ENCODE measurements at places on chromosomes 13 and 19. TPM values are rescaled to one million over a fixed set of nuclear protein-coding genes. Genes with fewer than 3 reads are reported as not detected.
A peak's percentile ranks its signal among the peaks of the same experiment; 100 is the strongest.

- DNase-seq = peak; percentile 54
Measured at GRCh38 chr13:77516342-77516789, 19.1 kb upstream of the SCEL start.

DNA sequence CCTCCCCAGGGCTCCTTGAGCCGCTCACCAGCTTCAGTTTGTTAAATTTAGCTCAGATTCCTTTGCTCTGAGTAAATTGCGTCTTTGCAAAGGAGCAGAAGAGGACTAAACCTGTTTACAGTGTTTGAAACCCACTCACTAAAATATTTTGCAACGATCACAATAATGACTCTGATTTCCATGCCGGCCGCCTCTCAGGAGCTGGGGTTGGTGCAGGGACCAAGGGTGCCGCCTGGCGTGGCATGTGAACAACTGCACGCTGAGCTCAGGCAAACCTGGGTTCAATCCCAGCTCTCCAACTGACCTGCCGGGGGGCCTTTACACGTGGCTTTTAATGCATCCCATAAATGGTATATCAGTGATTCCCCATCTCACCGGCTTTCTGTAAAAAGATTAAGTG lies 68.7 kb upstream of the CACNA1A start:
- DNase-seq = no peak

ZNF536 gene
- 0.50 TPM for total RNA-seq

CTXN1 gene
- 0.66 TPM for total RNA-seq

DNA sequence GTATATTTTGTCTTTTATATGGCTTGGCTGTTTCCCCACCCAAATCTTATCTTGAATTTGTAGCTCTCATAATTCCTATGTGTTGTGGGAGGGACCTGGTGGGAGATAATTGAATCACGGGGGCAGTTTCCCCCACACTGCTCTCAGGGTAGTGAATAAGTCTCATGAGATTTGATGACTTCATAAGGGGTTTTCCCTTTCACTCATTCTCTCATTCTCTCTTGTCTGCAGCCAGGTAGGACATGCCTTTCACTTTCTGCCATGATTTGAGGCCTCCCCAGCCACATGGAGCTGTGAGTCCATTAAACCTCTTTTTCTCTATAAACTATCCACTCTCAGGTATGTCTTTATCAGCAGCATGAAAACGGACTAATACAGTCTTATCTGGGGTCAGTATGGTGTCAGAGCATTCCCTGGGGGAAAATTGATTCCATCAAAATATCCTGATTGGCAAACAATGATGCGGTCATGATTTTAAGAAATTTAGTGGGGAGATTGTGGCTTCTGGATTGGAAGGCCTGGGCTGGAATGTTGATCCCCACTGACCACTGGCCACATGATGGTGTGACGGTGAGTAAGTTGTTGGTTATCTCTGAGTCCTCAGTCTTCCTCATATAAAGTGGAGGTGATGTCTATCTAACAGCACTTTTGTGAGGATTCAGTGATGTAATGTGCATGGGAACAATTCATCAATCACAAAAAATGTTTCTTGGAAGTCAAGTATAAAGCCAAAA lies 27.5 kb upstream of the ANKRD10 start:
- peak; percentile 38 for DNase-seq

ZNF600 gene
- 5.0 TPM for total RNA-seq

NLRP7 gene
- total RNA-seq = not detected

- peak; percentile 92 for DNase-seq
Measured at GRCh38 chr19:2540646-2541454, 64.9 kb downstream of the GADD45B start.

DNA sequence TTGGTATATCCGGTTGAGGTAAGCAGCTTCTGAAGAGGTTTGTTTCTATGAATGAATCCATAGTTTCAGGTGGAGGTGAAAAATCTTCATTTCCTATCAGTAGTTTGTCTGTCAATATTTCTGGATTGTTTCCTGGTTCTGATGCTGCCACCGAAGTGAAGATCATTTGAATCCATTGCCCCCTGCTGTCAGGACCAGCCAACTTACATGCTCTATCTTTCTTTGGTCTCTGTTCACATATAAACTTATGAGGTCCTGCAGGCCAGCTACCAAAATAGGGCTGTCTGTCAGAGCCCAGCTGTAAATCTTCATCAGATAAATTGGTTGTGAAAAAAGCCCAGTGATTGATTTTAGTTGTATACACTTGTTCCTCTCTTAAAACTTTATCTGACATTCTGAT lies 15.2 kb upstream of the N4BP2L1 start:
- peak; percentile 39 for DNase-seq

DNA sequence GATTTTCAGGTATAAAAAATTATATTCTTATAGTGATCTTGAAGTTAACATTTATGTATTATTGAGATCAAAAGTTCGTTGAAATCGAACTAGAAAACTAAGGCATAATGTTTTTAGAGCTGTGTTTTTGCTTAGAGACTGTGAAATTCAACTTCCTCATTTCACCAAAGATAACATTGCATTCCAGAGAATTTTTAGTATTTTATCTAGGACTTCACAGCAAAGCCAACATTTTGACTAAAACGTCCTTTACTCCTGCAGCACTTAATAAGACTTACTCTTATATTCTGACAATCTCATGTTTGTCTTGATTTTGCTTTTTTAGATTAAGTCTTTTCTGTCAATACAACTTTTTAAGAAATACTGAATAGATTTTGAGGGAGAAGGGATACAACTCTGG lies 4.7 kb downstream of the KCTD4 start:
- DNase-seq = peak; percentile 40

DNA sequence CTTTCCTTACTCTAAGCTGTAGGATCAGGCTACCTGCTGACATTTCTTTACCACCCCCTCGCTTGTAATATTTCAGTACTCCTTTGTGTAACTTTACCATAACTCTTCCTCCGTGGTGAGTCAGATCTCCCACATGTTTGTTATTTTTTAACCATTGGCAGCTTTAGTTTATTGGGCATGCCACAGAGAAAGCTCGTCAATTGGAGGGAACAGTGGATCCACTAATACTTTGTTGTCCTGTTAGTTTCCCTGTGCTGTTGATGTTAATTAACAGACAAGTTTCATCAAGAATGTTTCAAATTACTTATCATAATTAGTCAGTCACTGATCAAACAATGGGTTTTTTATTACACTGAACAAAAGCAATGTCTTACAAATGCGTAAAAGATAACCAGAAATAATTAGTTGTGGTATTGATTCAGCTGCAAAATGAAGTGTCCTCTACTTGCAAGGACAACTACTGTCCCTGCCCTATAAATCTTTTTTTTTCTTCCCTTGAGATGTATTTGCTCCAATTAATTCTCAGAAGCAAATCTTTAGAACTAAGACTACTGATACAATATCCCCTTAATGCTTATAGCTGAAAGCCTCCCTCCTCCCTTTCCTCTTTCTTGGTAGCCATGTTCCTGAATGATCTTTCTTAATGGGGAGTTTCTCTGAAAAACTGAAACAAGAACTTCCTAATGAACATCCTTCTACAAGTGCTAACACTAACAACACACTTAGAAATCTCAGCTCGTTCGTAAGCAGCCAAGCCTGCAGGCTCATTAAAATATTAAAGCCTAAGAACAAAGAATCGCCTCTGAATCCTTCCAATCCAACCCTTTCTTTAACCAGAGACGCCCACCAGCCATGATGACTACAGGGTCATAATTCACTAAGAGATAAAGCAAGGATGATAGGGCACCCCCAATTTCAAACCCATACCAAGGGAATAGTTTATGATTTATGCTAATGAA lies 22.2 kb downstream of the EFNB2 start:
- peak; percentile 81 for DNase-seq

GRCh38 chr13:24693862-24694471 lies 13.8 kb downstream of the ATP12A start:
- peak; percentile 26 for DNase-seq

BRME1 gene
- total RNA-seq = 0.83 TPM

FAM216B gene
- 0.26 TPM for total RNA-seq

- no peak for DNase-seq
Measured at GRCh38 chr19:46373491-46374359, 26.8 kb downstream of the PPP5C start.

GRCh38 chr19:45186509-45187334 lies 8.1 kb downstream of the BLOC1S3 start:
- DNase-seq = no peak

NEK5 gene
- under 0.01 TPM for total RNA-seq

DNA sequence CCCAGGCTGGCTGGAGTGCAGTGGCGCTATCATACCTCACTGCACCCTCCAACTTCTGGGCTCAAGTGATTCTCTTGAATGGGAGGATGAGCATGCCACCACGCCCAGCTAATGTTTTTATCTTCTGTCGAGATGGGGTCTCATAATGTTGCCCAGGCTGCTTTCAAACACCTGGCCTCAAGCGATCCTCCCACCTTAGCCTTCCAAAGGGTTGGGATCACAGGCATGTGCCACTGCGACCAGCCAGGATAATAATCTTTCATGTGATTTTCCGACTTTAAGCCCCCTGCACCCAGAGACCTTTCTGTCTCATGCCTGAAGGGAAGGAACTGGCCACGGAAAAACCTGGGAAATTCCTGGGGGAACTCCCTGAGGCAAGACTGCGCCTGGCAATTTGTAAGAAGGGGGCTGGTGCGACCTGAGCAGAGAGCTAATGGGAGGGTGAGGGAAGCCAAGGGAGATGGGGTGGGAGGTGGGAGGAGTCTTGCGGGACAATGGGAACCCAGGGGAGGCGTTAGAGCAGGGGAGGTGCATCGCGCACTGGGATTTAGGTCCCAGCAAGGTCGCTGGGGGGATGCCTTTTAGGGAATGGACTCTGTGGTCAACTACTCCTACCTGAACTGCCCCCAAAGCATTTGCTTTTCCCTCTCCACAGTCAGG lies 1.2 kb upstream of the CCDC124 start:
- DNase-seq = no peak

DNA sequence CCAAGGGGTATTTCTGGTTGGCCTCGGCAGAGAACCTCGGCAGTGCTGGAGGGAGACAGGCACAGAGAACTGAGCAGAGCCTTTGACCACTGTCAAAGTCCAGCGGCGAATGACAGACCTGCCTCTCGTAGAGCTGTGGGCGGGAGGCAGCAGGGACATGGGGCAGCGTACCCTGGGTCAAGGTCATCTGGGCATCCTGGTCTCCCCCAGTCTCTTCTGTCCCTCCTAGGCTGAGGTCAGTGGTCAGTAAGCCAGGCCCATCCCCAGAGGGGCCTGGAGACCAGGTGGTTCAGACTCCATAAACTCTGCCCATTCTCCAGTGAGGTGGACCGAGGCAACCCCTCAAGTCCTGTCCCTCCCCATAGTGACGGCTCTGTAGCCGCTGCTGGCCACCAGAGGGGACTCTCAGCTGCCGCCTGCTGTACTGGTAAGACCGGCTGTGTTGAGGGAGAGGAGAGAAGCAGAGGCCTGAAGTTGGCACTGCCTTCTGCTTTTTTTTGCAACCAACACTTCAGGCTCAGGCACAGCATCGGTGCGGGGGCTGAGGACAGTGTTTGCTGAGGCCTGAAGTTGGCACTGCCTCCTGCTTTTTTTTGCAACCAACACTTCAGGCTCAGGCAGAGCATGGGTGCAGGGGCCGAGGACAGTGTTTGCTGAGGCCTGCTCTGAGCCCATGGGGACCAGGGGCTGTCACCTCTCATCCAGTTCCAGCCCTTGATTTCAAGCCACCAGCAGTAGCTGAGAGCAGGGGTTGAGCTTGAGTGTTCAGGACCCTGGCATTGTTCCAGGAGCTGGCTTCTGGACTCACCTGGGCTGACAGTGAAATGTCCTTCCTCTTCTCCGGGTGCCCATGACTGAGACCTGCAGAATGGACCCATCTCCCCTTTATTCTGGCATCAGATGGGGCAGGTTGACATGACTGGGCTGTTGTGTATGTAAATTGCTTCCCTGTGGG lies at the start of gene PGLYRP2:
PGLYRP2 (minus strand) TSS at position 111 of the 955 bp plus-strand sequence. CDS start 130 bp downstream, outside the sequence.
- DNase-seq = no peak

GRCh38 chr13:29545988-29546387 lies 49.5 kb downstream of the SLC7A1 start:
- DNase-seq = no peak

TMEM150B gene
- total RNA-seq = not detected

DNA sequence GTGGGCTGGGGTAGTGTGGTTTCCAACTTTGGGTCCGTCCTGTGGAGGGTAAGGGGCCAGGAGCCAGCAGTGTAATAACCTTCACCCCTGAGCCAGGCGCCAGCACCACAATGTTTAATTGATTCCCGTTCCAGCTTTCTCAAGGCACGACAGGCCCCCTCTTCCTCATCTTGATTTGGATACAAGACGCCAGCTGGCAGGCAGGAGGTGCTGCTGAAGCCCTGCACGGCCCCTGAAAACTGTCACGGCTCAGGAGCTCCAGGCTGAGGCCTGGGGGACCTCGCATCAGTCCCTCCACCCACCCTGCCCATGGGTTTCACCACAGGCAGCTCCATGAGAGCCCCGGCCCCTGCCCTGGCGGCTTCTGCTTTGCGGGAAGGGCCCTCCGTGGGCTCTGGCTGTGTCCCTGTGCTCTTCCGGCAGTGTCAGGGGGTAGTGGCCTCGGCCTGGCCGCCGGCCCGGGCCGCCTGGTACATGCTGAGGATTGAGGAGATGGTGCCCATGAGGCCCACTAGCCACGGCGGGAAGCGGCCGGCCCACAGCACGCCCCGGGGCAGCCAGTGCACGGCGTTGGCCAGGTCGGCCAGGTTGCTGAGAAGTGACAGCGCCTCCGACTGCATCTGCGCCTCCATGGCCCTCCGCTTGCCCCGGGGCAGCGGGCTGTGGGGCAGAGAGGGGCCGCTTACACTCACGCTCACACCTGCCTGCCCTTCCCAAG lies 11.9 kb downstream of the PEX11G start:
- no peak for DNase-seq

DNA sequence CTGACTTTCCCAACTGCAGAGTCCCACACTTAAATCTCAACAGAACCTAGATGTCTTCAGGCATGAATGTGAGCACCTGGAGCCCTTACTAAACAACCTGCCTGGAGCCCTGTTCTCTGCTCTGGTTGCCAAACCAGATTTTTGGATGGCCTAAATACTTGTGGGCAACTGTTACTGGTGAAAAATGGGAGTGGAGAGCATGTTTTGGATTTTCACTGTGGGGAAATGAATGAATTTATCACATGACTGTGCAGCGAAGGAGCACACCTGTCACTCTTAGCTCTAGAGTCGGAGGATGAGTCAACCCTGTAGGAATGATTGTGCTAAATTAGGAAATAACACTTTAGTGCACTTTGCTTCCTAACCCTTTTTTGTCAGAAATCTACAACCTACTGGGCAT lies 30.3 kb downstream of the SHISA2 start:
- peak; percentile 51 for DNase-seq

BEST2 gene
- total RNA-seq = not detected

DNA sequence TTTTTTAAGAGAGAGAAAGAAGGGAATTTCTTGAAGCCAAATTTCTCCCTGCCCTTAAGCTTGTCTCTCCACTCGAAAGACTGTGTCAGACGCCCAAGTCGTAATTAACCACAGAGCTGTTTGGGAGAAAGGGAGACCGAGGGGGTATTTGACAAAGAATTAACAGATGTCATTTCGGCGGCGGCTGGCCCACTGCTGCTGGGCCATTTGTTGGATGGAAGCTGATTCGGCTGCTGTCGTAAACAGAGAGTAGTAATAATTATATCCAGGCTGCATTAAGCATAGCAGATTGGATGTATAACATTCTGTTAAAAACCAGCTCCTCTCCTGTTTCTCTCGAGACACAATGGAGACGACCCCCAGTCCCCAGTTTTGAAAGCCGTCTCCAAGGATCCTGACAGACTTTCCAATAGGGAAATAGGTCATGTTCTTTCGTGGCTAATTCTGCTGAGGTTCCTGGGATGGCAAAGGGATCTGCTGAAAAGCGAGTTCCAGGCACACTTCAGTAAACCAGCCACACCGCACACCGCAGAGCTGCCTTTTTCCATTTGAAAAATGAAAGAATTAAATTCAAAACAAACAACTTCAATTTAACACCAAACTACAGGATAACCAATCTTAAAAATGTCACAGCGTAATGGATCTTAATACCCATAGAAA lies 71.5 kb downstream of the KCTD15 start:
- no peak for DNase-seq

Data from fibroblast of lung (primary cell).